ENCODE measurements at places on chromosomes 3 and 15.

DNA sequence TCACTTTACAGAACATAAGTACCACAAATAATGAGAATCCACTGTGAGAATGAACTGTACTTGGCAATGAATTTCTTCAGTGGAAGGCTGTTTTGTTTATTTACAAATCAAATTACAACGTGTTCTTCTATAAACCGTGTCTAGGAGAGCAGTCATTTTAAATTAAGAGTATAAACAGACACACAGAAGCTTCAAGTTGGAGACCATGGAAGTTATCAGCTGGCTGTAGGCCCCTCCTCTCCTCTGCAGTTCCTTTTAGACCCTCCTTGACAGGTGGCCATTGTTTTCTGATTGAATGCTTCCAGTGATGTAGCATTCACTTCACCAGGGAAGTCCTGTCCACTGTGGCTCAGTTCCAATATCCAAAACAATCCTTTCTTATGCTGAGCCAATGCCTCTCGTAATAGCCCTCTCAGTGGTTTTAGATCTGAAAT is 7.3 kb upstream of the MAPK6 start:
- no peak for DNase-seq

DNA sequence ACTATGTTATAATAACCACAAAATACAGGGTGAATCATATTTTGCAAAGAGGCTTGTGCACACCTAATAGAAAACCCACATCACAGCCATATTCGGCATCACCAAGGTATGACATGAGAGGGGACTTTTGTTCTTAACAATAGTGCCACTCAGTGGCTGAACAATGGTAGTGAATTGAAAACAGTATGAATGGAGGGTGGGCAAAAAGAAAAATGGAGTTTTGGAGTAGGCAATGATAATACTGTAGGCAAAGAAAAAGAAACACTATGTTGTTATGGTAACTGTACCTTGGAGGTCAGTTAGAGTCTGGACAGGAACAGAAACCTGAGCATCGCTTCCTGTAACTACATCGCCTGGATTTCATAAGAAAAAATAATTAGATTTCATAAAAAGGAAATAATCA is 348.6 kb downstream of the PLCL2 start:
- peak; percentile 27 for DNase-seq

GRCh38 chr15:30984118-30984517 is 7.3 kb downstream of the MTMR10 start:
- no peak for DNase-seq

GRCh38 chr3:123096731-123097130 is 29.9 kb downstream of the PDIA5 start:
- no peak for DNase-seq

GRCh38 chr15:30940359-30940758 is 36.6 kb downstream of the FAN1 start:
- no peak for DNase-seq

DNA sequence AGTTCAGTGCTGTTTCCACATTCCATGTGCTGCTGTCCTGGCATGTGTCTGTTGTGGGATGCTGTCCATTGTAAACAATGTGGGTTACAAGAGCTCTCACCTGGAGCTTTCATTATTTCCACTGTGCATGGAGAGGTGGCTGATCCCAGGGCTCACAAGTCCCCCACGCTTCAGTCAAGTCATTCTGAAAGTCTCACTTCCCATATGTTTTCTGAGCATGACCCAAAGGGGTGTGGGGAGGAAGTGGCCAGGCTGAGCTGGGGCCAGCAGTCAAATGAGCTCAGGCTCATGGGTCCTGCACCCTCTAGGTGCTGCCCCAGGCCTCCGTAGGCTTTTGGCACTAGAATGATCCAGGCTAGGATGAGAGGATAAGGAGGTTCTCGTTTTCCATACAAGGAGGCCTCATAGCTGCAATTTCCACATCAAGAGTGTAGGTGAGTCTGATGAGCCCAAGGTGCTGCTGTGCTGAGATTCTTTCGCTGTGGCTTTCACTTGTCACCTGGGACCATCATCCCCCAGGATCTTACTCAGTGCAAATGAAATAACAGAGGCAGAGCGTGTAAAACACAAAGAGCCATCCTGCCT is 22.0 kb downstream of the STARD5 start:
- DNase-seq: no peak

DNA sequence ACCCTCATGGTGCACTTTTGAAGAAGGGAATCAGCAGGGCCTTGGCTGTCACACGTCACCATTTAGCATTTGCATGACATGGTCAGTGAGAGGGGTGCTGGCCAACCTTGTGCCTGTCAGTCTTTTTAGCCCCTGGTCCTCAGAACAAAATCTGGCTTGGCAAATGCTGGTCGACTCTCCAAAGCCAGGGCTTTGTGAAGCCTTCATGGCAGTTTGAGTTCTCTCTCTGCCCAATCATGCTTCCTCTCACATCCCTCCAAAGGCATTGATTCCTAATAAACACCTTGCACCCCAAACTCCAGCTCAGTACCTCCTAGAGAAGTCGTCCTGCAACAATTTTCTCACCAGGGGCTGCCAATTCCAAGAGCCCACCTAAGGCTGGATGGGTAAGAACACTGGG is 19.4 kb downstream of the CCR9 start:
- DNase-seq: no peak

- DNase-seq: no peak
Observed at GRCh38 chr3:141656771-141657170, 81.3 kb upstream of the RNF7 start.

DNA sequence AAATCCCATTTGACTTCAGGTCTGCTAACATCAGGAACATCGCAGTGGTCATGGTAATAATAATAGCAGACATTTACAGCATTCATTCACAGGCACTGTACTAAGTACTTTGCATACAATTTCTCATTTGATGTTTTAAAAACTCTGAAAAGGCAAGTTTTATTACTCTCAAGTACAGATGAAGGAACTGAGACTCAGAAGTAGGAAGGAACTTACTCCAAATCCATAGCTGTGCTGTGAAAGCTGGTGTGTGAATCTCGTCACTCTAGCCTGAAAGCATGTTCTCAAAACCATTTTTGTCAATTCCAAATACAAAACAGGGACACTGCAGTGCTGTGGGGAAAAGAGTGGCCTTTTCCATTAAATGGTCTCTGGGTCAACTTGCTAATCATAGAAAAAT is 179.9 kb downstream of the FAM43A start:
- DNase-seq: no peak

DNA sequence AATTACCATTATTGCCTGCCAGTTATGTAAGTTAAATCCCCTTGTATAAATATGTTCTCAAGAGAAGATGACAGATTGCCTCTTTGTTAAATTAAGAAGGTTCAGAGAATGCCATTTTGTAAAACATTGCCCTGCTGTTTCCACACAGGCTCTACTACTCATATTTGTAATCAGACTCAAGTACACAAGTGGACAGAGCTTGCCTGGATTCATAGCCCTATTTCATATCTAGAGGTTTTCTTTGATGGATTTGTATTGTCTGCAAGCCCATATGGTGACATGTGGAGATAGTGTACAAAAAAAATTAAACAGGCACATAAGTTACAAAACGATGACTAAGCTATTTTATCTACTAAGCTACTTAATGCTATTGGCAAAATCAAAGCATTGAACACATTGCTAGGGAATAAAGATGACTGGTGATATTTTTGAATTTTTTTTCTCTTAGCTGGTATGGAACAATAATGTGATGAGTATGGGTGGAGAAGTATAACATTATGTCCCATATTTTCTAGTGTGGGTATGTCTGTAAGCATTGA is 1286.6 kb upstream of the ALCAM start:
- no peak for DNase-seq

DNA sequence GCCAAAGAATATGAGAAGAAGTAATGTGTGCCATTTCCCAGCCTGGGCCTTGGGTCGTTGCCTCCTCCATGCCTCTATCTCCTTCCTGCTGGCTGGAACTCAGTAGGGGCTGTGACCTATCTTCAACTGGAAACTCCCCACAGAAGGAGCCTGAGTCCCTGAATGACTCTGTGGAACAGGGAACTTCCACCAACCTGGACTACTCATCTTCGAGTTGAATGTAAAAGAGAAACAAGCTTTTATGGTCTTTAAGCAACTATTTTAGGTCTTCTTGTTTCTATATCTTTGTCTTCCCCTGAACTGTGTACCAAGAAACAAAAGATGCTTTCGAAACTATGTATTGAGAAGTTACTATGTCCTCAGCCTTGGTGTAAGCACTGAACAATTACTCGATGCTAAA is 355.3 kb upstream of the NR2F2 start:
- DNase-seq: no peak

DNA sequence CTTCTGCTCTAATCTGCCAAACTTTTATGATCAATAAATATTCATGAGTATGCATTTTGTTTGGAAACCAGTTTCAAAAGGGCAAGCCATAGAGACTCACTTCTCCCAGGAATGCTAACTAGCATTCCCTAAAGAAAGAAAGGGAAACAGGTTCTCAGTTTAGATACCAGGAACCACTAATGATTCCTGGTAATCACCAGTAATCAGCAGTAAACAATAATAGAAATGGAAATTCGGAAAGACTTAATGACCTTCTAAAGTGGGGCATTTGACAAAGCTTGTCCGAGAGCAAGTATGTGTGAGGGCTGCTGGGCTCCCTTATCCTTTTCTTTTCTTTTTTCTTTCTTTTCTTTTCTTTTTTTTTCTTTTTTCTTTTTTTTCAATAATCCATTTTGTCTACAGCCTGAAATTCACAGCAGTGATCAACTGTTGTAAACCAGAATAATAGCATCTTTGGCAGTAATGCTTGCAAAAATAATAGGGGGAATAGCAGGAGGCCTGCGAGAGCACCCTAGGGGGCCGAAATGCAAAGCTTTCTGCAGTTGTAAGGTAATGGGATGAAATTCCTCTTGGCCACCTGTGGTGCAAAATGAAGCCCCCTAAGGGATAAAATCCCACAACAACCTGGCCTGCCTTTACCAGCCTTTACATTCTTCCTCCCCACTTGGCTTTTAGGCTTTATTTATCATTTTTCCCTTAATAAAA is 253.2 kb downstream of the ZPLD1 start:
- no peak for DNase-seq

DNA sequence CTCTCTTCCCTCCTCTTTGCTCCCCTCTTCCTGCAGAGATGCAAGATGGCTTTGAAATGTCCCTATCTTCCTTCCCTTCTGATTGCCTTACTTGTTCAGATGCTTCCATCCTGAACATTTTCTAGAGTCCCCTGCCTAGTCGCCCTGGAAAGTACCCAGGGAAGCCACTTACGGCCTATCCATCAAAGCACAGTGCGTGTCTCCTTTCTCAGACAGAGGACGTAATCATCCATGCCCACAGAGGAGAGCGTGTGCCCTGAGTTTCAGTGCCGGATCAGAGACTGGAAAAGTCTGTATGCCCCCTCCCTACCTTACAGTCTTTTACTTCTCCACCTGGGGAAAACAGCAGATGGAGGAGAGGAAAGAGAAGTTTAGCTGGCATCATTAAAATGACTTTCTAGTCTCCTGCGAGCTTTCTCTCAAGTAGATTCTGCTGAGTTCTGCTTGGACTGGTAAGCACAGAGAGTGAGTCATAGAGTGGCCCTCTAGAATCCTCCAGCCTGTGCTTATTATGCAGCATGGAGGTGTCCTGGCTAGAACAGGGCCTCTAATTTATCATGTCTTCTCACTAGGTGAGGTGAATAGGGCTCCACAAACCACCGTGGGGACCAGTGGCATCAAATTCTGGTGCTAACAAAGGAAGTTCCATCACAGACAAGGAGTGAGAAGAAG is 114.6 kb downstream of the SLCO3A1 start:
- no peak for DNase-seq

DNA sequence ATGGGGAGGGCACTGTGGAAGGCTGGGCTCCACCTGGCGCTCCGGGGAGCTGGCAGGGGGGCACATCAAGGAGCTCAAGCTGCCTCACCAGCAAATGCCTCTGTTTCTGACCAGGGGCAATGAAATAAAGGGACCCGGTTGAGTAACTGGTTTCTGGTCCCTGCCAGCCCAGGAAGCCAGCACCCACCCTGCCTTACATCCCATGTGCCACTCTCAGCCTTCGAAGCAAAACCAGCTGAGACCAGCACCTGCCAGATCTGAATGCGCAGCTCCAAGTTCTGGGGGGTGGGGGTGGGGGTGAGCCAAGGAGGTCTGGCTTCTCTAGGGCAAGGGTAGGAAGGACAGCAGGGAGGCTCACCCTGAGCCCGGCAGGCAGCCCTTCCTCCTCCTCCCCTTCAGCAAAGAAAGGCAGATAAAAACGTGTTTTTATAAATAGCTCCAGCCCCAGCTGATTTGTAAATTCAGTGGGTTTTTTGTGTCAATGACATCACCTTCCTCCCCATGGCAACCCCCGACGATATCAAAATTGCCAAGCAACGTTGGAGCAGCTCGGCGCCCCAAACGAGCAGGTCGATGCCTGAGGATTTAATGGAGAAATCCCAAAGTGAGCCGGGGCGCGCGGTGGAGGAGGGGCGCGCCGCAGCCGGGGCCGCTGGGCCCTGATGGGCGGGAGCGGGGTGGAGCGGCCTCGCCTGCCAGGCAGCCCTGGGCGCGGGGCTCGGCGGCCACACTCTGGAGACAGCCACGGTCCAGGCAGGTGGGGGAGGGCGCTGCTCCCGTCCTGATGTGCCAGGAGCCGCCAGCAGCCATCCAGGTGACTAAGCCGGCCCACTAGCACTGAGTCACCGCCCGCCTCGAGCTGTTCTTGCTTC is at the start of gene PAK6:
Gene PAK6 (plus strand): TSS at position 532 of the 872 bp plus-strand sequence. CDS start 25,723 bp downstream, outside the sequence.
- DNase-seq: peak; percentile 20

All from activated T-cell treated with anti-CD3 and anti-CD28 coated beads for 24 hours (primary cell).